ENCODE measurements at places on chromosomes 2 and 18.

DNA sequence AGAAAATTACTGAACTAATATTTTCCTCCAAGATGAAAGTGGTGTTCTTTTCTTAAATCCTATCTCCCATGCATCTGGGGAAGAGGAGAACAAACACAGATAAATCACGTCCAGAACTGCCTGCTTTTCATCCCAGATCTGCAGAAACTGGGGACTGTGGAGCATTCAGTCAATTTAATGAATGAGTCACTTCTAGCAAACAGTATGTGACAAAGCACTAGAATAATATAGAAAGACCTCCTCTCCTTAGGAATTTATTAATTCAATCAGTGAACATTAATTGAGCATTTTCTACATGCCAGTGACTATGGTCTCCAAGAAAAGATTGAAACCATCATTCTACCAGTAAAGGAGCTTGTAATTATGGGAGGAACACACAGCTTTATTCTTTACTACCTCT is 693.4 kb upstream of the ID2 start:
- DNase-seq: no peak

GRCh38 chr2:7725171-7725849 is 808.1 kb downstream of the RNF144A start:
- DNase-seq: no peak

DNA sequence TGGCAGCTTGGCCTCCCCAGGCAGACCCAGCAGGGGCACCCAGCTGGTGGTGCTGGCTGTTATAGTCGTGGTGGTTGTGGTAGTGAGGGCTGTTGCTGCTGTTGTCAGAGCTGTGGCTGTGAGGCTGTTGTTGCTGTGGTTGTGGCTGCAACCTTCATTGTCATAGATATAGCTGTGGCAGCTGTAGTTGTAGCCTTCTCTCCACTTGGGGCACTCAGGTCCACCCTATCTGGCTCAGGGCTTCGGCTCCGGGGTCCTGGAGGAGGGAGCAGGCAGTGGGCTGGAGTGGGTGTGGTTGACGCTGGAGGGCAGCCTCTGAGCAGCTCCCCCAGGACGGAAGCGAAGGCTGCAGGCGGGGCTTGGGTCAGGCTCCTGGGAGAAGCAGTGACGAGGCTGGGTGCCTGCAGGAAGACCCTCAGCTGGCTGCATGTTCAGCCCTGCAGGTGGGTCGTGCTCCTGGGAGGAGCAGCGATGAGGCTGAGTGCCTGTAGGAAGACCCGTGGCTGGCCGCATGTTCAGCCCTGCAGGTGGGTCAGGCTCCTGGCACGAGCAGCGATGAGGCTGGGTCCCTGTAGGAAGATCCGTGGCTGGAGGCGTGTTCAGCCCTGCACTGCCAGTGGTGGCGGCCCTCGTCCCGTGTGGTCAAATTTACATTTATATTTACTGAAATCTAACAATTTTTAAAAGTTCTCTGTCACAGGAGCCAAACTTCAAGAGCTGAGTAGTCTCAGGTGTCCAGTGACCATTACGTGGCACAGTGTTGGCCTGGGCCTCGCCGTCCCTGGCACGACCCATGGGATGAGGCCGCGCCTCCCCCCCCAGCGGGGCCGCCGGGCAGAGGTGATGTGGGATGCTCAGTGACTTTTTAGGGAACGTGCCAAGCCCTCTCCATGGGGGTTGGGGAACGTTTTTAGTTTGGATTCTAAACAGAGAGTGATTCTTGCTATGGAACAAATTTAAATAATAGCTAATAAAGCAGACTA is 79.2 kb upstream of the PXDN start:
- DNase-seq: no peak

- no peak for DNase-seq
Measured at GRCh38 chr2:84841577-84841976, 39.3 kb downstream of the TRABD2A start.

- DNase-seq: no peak
Measured at GRCh38 chr2:176852667-176853066, 359.9 kb upstream of the HNRNPA3 start.

- DNase-seq: no peak
Measured at GRCh38 chr18:13379930-13380690, 161.6 kb downstream of the LDLRAD4 start.

- no peak for DNase-seq
Measured at GRCh38 chr18:33751613-33752221, 173.7 kb downstream of the ASXL3 start.

DNA sequence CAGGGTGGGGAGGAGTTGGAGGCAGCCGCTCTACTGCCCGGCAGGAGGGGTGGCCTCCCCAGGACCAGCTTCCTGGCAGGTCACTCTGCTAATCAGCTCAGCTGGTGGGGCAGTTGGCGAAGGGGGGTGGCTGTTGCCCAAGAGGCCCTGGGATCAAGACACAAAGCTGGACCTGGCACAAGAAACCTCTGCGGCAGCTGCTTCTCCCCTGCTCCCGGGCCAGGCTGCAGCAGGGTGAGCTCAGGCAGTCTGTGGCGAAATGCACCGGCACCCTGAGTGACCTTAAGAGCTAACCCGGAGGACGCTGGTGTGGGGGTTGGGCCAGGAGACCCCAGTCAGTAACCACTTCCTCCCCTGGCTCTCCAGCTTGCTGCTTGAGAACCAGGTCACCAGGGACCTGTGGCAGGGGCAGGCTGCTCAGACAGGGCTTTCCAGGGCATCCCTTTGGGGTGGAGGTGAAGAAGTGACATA is 31.1 kb downstream of the TOGARAM2 start:
- DNase-seq: peak; percentile 8

DNA sequence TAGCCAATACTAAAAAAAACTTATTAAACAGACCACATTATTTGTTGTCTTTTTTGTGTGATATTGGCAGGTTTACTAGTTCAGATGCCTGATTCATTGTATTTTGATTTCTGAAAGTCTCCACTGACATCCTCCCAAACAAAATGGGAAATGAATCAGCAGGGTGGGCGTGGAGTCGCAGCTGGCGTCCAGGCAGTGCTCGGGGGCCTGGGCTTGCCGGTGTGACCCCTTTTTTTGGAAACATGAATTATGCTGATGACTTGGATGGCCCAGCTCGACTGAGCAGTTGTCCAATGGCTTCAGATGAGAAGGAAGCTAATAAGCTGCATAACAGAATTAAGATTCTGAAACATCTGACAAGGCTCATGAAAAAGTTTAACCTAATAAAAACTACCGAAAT is 1.7 kb upstream of the KCNG2 start:
- no peak for DNase-seq

- DNase-seq: no peak
Measured at GRCh38 chr2:229201521-229201920, 69.6 kb downstream of the PID1 start.

GRCh38 chr2:99806758-99807157 is 316.9 kb upstream of the REV1 start:
- no peak for DNase-seq

- DNase-seq: no peak
Measured at GRCh38 chr18:1019191-1019590, 114.5 kb downstream of the ADCYAP1 start.

DNA sequence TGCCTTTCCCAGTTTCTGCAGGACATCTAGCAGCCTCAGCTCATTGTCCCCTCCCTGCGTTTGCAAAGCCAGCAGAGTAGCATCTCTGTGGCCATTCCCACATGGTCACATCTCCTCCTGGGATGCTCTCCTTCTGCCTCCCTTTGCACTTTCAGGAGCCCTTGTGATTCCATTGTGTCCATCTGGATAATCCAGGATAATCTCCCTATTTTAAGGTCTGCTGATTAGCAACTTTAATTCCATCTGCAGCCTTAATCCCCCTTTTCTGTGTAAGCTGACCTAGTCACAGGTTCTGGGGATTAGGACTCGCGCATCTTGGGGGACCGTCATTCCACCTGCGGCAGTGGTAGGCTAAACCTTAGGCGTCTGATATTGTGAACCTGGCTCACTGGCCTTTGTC is 70.7 kb downstream of the NEDD4L start:
- DNase-seq: no peak

- no peak for DNase-seq
Measured at GRCh38 chr18:79111483-79111882, 42.3 kb downstream of the ATP9B start.

DNA sequence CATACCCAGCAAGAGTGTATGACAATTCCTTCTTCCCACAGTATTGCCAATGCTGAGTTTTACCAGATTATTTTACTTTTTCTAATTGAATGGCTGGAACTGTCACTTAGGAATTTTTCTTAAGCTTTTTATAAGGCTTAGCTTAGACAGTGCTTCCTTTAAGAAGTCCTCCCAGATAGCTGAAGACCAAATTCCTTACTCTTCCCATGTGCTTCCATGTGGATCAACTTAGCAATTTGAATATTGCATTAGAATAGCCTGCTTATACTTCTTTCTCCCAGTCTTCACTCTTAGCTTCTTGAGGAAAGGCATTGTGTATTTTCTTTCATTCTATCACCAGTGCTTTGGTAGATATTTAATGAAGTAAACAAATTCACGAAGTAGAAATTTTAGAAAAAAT is 1144.4 kb downstream of the LRP1B start:
- DNase-seq: no peak

DNA sequence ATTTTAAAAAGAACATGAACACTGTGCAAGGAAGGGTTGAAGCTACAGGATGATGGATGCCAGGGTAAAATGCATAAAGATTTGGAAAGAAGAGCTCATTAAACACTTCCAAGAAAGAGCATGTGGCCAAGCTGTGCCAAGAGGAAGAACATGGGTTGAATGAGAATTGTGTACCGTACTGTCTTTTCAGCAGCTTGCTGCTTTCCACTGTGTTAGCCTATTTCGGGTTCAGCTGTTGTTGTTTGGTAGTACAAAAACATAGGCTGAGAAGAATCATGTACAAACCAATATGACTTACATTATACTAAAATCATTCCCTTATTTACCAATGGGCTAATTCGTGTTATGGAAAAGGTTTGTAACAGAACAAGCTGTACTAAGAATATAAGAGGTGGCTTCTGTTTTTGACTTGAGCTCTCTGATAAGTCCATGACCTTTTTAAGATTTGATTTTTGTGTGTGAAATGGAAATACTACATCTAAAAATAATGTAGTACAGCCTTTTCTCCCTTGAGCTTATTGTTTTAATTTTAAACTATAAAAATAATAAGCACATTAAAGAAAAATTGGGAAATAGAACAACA is 188.3 kb upstream of the STON1 start:
- DNase-seq: peak; percentile 6

DNA sequence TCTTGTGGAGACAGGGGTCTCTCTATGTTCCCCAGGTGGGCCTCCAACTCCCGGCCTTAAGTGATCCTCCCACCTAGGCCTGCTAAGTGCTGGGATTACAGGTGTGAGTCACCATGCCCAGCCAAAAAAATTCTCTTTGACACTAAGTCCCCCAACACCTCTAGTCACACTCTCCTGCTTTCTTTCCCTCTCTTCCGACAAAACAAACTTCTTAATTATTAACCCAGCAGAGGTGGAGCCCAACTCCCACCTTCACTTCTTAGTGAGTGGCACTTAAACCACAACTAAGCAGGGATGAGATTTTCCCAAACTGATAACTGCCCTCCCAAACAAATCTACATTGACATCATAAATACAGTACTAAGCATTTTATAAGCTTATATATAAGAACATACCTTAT is 60.5 kb upstream of the PMAIP1 start:
- DNase-seq: no peak

GRCh38 chr2:46849046-46849715 is 66.4 kb downstream of the MCFD2 start:
- DNase-seq: no peak

- no peak for DNase-seq
Measured at GRCh38 chr2:19505-19904, 26.8 kb downstream of the FAM110C start.

GRCh38 chr2:148218326-148219075 is 197.6 kb downstream of the MBD5 start:
- no peak for DNase-seq

GRCh38 chr2:130790312-130790711 is 35.0 kb downstream of the AMER3 start:
- DNase-seq: no peak

- DNase-seq: no peak
Measured at GRCh38 chr18:78571063-78571785, 408.4 kb upstream of the SALL3 start.

- no peak for DNase-seq
Measured at GRCh38 chr2:161415034-161415986, 787 bp upstream of the TBR1 start.

DNA sequence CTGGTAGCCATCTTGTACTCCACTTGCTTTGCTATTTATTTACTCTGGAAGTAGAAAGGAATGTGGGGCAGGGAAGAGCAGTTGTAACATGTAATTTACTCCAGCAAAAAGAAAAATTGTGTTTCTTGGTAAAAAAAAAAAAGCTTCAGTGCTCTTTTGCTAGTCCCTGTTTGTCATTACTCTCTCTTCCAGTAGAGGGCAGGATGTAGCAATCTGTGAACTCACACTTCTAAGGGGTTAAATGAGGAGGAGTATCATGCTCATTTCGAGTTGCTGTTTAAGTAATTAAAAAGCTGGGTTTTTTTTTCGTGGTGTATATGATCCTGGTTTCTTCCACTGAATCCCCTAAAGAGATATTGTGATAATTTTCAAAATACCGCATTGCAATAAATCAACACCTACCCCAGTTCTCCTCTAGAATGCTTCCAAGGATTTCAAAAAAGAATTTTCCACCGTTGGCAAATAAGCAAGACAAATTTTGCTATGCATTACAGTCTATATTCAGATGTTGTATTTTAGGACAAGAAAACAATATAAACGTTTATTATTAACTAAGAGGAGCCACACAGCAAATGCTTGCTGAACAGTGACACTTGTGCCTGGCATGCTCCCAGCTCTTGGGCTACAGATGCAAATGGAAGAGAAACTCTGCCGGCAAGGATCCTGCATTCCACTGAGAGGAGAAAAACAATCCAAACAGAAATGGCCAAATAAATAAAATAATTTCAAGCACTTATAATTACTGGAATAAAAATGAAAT is 261.6 kb downstream of the ASXL3 start:
- DNase-seq: peak; percentile 41

GRCh38 chr2:16254356-16254965 is 314.1 kb downstream of the MYCN start:
- no peak for DNase-seq

DNA sequence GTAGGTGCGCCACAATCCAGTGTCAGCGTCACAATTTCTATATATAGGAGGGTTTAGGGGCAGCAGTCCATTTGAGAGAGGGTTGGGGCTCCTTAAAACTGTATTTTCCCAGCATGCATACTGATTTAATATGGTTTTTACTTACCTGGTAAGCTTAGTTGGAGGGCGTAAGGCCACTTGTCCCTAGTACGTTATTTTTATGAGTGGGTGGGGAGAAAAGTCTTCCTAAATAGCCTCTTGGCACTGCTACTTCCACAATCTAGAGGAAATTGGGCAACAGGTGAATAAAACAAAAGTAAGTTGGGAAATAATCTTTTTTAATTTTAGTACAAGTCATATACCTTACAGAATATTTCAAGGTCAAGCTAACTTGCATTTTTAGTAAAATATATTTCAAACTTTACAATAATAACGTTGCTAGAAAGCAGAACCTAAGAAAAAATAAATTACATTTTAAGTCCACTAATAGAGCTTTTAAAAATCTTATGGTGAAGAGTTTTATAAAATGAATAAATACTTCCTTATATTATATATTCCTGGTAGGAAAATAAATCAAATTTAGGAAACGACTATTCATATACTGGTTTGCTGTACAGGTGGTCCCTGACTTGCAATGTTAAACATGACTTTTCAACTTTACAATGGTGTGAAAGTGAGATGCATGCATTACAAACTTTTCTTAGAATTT is 20.9 kb downstream of the DHRS9 start:
- no peak for DNase-seq

All from amygdala (tissue), 56 donors.